Jurkat, Clone E6-1 (cell line): ENCODE measurements at places on chromosomes 6 and 20.

GRCh38 chr6:16973545-16974386 lies 128.1 kb upstream of the STMND1 start:
- DNase-seq = no peak

DNA sequence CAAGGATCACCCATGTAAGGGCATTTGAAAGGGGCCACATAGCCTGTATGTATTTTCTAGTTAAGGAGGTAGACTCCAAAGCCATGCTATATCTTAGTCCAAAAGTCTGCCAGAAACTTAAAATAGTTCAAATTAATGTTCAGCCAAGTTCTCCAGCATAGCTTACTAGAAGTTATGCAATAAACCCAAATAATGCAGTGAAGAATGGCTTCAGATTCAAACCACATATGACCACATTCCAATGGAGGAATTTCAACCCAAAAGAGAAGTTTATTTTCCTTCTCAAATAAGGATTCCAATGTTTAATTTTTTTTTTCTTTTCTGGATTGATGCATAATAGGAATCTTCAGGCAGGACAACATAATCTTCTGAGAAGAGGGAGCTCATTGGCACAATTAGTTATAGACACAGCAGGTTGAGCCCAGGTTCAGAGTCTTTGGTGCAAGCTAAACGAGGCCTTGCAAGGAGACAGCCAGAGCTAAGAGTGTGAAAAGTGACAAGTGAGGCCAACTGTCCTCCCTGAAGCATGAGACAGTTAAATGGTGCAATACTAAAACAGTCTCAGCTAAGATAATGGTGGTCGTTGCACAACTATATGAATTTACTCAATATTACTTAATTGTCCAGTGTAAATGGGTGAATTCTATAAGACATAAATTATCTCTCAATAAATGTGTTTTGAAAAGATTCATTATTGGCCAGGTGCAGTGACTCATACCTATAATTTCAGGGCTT lies 598.8 kb upstream of the CDH4 start:
- DNase-seq = no peak

GRCh38 chr6:112781241-112781640 lies 434.1 kb downstream of the RFPL4B start:
- no peak for DNase-seq

DNA sequence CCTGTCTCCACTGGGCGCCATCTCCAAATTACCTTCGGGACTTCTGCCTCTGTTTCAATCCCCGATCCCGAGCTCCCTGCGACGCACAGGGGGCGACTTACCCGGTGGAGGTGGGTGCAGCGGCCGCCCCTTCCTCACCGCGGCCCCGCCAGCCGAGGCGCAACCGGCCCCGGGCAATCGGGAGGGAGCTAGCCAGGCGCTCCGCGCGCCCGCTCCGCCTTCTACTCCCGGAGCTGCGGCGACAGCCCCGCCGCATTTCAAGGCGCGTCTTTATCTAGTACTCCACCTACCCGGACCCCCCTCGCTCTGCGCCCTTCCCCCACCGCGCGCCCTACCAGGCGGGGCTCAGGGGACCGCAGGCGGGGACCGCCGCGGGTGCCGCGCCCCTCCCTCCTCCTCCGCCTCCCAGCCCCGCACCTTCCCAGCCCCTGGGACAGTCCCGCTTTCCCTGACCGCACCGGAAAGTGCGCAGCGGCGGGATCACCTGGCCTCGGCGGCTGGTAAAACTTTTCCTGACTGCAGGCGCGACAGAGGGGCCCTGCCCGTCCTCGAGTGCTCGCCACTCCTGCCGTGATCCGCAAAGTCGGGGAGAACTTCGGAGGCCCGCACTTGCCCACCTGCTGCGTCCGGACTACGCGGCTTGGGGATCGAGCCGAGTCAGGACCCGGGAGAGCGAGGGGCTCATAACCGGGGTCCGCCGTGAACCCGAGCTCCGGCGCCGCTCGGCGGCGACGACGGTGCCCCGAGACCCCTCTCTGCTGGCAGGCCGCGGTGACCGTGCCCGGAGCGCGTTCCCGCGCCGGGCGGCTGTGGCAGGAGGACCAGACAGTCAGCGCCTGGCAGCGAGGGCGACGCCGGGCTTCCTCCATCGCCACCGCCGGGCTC lies 8.0 kb upstream of the NKX2-2 start:
- no peak for DNase-seq

GRCh38 chr20:32902456-32903420 lies 44.0 kb downstream of the EFCAB8 start:
- DNase-seq = peak; percentile 45
